CD4-positive, alpha-beta T cell treated with Interleukin-10 for 1 hour (primary cell): ENCODE measurements at places on chromosomes 3 and 15.

GRCh38 chr3:184486614-184487013, 75.0 kb upstream of the EPHB3 start:
- no peak for DNase-seq

DNA sequence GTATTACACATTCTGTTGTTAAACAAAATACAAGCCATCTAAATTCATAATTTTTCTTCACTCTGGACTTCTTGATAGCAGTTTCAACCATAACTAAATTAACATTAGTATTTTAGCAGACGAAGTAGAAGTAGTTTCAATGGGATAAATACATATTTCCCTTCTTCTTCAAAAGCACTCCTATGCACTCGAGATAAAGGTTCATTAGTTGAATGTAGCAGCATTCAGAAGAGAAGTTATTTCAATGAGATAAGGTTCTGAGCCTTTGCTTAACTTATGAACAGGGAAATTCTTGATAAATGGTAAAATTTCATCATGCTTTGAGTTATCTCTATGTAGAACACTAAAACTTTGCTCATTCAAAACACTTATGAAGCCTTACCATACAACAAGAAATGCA, 11.8 kb downstream of the TM4SF18 start:
- DNase-seq = no peak

DNA sequence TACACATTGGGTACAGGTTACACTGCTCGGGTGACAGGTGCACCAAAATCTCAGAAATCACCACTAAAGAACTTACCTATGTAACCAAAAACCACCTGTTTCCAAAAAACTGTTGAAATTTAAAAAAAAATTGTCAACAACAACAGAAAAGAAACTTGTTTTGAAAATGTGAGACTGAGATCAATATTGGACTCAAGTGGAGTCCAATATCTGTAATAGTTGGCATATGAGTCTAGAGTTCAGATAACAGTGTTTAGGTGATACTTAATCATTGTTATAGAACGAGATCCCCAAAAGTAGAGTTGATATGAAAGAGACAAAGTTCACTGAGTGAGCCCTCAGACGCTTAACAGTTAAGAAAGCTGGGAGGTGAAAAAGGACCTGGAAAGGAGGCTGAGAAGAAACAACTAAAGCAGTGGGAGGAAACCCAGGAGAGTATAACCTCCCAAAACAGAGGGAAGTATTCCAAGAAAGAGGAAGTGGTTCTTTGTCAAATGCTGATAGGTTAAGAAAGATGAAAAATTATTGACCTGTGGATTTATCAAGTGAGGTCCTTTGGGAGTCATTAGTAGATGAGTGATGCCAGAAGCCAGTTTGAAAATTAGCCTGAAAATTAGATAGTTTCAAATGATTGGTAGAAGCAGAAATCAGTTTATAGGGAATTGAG, 388.6 kb upstream of the DPH6 start:
- DNase-seq = no peak

DNA sequence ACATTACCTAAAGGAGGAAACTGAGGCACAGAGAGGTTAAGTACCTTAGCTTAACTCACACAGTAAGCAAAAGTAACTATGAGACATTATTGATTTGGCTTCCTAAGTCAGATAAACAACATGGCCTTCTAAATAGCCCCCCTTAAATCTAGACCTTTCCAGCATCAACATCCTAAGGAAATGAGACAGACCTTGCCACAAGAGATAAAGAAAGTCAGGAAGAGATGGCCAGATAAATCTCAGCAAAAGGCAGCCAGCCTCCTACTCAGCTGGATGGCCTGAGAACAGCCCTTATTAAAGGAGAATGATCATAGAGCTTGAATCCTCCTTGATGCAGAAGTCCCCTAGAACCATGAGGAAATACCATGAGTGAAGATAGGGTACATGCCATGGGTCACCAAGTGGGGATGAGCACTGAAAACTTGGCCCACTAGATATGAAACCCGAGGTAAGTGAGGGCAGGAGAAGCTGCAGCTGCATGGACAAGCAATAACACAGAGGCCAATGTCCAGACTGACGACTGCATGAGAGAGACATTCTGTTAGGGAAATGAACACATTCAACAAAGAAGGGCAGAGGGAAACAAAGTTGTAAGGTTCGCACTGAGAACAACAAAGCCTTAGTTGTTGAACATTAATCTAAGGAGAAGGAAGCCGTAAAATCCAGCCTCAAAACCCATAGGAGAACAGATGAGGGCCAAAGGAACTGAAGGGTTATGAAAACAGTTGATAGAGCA, 69.6 kb downstream of the ZIC4 start:
- no peak for DNase-seq

DNA sequence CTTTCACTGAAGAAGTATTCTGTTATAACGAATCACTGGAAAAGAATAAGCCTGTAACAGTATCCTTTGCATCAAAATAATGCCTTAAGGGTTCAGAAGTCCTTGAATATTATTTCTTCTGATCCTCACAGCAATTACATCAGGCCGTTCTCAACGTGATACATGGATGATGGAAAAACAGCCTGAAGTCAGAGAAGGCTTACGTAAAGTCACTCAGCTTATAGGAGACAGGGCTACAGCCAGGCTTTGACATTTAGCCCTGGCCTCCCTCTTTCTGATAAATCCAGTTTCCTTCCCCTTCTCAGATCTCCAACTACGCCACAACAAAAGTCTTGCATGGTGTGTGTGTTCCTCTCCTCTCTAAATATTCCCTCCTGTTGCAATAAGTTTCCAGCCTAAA, 131.9 kb downstream of the ANO10 start:
- DNase-seq = no peak

DNA sequence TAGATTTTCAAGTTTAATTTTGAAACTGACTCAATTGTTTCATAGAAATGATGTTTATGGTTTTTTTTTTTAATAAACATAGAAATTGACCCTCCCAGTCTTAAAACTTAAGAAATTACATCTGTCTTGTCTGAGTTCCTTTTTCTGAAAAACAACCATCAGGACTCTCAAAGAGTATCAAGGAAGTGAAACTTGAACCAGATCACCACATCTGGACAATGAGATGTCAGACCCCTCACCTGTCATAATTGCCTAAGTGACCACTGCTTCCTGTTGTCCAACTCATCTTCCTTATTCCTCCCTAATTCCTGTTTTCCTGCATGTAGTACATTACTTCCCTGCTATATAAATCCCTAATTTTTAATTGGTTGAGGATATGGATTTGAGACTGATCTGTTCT, 441.5 kb upstream of the ARHGEF26 start:
- DNase-seq = no peak

- no peak for DNase-seq
Measured at GRCh38 chr3:19364148-19364547, 215.8 kb downstream of the KCNH8 start.

GRCh38 chr15:94893091-94893490, 661.7 kb downstream of the MCTP2 start:
- DNase-seq = no peak

DNA sequence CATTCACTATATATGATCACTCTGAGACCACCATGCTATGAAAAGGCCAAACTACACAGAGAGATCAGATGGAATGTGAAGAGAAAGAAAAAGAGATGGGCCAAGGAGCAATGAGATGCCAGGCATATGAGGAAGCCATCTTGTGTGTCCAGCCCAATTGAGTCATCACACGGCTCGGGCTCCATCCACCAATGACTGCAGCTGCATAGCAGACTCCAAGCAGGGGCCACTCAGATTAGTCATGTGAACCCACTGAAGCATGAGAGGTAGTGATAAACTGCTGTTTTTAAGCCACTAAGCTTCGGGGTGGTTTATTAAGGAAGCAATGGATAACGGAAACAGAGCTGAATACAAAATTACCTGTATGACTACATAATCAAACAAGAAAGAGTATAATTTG, 185.9 kb downstream of the SUCLG2 start:
- no peak for DNase-seq

DNA sequence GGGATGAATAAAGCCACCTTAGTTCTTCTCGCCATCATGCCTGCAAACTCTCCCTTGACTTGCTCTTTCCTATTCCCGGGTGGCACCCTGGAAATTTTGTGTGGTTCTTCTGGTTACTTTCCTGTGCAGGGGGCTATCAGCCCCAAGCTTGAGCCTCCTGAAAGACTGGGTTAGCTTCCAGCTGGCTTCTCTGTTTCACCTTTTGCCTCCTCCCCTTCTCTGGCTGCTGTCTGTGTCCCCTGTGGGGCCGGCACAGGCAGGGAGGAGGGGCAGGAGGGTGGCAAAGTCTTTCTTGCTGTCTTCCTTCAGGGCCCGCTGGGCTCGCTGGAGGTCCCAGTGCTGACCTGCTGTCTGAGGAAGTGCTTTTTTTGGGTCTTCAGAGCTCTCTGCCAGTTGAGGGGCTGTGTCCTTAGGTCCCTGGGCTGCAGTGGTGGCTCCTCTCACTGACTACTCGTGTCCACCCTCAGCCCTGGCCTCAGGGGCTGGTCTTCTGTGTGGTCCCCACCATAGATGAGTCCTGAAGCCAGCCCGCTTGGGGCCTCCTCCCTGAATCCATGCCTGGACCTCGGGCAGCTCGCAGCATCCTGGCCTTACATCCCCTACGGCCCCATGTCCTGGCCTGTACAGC, 196.5 kb downstream of the KLF13 start:
- no peak for DNase-seq

DNA sequence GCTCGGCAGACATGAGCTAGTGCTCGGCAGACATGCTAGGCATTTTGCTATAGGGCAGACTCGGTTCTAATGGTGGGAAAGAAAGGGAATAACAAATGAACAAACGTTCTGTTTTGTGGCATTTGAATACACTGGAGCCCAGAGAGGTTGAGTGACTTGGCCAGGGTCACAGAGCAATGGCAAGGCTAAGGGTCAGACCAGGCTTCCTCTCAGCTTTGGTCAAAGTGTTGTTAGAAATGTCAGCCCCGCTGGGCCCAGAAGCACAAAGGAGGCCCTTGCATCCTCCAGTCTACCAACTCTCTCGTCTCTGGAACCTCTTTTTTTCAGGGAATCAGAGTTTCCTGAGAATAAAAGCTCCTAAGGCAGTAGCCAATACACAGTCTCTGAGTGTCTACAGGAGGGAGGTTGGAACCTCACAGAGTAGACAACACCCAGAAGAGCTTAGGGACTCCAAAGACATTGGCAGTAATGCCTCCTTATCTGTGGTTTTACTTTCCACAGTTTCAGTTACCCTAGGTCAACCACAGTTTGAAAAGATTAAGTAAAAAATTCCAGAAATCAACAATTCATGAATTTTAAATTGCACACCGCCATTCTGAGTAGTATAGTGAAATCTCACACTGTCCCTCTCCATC, 47.3 kb downstream of the SSUH2 start:
- DNase-seq = no peak

- no peak for DNase-seq
Measured at GRCh38 chr3:139318431-139318816, 25.4 kb upstream of the MRPS22 start.

DNA sequence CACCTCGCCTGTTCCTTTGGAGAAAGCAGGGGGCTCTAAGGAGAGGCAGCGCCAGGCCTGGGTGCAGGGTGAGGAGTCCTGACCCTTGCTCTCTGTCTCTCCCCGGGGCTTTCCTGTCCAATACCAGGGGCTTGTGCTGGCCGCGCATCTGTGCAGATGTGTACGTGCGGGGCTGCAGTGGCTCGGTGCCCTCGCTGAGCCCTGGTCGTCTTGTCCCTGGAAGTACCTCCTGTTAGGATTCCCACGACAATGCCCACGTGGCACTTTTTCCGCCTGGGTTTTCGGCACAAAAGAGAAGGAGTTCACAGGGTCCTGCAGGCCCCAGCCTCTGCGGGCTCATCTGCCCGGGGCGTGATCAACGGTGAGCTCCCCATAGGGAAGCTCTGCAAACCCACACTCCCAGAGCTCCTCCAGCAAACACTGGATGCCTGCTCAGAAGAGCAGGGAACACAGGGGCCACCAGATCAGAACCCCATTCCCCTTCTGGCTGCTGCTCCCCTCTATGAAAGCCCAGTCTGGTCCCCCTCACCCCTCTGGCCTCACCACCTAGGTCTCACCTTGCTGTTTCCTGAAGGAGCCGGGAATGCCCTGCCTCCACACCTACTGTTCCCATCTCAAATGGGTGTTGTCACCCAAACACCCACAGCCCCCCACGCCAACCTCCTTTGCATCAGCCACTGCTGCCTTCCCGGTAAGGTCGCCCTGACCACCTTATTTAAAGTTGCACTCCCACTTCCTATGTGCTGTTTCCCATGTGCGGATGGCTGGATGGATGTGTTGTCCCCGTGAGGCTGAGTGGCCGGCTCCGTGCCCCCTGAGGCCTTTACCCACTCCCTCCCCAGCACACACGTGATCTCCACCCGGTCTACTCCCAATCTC, 62.6 kb upstream of the PRR20G start:
- DNase-seq = no peak

DNA sequence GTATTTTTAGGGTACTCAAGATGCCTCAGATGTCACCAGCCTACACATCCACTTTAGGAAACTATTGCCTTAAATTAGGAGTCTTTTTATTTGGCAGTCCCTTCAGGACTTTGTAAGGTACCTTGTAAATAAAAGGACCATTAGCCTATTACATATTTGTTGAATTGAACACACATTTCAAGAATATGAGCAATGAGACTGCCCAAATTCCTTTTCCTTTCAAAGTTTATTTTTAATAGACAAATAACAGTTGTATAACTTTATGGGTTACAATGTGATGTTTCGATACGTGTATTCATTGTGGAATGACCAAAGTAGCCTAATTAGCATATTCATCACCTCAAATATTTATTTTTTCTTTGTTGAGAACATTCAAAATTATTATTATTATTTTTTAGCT, 176.7 kb upstream of the PDZRN3 start:
- no peak for DNase-seq
